ENCODE measurements at places on chromosomes 6 and 20. TPM values are rescaled to one million over a fixed set of nuclear protein-coding genes. Genes with fewer than 3 reads are reported as not detected.

DNA sequence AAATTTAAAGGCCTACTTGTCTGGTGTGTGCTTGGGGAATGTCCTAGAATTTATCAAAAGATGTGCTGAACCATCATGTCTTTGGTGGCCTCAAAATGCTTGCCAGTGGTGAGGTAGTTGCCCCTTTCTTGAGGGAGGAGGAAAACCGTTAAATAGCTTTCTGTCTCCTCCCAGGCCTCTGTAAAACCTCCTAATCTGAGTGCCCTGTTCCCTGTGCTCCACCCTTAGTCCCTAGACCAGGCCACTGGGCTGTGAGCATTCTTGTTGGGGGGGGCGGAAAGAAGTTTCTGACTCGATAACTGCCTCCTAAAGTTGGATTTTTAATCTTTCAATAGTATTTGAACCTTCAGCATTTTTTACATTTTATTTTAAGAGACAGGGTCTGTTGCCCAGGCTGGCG lies 23.1 kb downstream of the JARID2 start:
- no peak for DNase-seq

Gene HLA-DPA1
- polyA plus RNA-seq: 23.2 TPM

DNA sequence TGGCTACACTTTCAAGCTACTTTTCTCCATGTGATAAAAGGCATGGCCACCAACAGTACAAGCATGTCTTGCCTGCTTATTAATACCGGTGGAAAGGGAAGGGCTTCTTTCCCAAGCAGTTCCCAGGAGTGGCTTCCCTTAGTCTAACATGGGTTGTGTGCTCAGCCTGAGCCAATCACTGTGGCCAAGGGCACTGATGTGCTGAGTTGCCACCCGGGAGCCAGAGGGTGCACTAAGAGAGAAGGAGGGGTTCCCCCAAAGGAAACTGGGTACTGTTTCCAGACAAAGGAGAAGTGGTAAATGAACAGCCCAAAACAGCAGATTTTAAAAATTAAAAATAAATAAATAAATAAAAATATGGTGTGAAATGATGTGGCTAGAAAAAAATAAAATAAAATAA lies 68.5 kb downstream of the BANF2 start:
- DNase-seq: no peak

GRCh38 chr6:132063738-132064137 lies 112.6 kb upstream of the CCN2 start:
- peak; percentile 98 for DNase-seq

DNA sequence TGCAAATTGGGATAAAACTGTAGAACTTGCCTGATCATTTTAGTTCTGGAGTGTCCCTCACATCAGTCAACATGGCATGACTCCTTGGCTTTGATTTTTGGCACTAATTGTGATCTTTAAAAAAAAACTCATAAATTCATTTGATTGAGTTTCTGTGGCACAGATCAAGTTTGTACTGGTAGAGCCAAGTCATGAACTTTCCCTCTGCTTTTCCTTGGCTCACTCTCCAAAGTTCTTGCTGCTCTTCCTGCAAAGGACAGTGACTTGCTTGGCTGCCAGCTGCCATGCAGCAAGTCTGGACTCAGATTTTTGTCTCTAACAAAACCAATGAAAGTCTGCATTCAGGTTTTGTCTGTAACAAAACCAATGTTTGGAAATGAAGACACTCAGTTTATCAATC lies 115.5 kb downstream of the RFX6 start:
- no peak for DNase-seq

DNA sequence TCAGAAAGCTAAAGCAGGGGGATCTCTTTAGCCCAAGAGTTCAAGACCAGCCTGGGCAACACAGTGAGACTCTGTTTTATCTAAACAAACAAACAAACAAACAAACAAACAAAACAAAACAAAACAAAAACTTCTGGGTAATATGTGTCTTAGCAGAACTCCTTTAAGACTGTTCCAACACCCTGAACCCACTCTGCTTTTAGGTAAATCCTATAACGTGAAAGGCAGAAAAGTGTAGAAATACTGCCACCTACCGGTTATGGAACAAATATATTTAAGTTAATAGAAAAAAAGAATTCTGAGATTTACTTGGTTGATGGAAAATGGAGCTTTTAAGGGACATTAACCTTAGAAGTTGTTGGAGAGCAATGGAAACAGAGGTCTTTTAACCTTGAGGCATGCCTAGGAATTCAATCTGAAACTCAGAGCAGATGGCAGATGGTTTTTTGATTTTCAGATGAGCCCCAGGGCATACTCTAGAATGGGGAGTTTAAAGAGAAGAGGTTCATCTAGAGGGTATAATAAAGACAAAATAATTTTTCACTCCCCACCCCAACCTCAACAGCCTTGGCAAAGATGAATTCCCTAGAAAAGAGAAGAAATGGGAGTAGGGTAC lies 38.5 kb downstream of the SOD2 start:
- DNase-seq: peak; percentile 43

Measured in endothelial cell of umbilical vein (primary cell).